ENCODE measurements at places on chromosomes 2 and 18.

DNA sequence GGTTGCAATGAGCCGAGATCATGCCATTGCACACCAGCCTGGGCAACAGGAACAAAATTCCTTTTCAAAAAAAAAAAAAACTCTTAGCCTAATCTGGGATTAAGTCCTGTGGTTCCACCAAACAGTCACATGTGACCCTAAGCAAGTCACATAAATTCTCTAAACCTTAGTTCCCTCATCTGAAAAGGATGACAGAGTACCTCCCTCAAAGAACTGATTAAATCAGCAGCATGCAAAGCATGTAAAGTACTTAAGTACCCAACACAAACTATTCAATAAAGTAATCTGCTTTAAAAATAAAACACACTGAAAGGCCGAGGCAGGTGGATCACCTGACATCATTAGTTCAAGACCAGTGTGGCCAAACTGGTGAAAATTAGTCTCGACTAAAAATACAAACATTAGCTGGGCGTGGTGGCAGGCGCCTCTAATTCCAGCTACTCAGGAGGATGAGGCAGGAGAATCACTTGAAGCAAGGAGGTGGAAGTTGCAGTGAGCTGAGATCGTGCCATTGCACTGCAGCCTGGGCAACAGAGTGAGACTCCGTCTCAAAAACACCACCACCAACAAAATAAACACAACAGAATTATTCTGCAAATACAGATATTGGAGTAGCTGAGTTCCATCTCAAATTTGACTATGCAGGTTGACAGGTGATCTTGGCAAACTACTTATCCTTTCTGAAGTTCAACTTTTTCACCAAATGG is 7.0 kb downstream of the USP34 start:
- DNase-seq, result peak; percentile 23

- DNase-seq, result no peak
These were observed 18.7 kb downstream of the RBBP8 start for GRCh38 chr18:22951823-22952222.

DNA sequence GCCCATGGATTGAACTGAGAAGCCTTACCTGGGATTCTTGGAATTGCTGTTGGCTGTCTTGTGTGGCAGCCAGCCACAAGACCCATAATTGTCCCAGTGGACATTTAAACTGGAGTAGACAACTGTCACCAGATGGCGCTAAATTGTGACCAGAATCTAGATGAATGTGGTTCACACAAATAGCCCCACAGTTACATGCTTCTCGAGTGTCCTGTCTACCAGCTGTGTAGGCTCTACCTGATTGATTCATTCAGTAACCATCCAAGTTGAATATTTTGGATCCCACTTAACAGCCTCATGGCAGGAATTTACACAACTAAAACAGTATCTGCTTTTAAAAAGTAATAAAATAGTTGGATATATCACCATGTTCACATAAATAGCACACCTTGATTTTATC is 73.2 kb downstream of the MAP4K4 start:
- DNase-seq, result peak; percentile 72

DNA sequence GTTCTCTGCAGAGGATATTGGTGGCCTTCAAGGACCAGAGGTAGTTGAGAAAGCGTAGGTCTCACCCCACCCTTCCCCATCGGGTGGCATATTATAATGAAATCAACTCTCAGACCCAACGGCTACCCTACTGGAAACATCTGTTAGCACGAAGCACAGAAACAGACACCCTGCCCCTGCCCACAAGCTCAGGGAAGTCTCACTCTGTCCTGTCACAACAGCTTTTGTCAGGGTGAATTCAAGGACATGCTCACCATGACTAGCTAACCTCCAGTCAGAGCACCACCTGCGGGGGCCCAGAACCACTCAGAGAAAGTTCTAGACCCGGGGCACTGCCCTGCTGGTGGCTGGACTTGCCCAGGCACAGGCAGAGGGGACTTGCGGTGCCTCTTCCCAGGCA is 3.5 kb upstream of the B3GNT7 start:
- DNase-seq, result no peak

DNA sequence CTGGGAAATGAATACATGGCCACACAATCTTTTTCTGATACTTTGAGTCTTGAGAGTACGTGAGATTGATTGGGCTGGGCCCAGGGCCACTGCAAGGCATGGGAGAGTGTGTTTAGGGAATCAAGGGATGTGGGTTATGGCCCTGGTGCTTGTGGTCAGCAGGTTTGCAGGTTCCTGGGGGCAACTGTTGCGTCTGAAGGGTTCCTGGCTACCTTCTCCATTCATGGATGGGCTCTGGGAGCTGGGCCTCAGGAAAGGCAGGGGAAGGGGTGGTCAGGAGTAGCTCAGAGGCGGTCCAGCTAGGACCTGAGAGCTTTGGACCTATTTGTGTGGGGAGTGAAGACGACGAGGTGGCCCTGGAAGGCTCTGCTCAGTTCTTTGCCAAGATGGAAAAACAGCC is 8.4 kb upstream of the ZAP70 start:
- DNase-seq, result no peak

DNA sequence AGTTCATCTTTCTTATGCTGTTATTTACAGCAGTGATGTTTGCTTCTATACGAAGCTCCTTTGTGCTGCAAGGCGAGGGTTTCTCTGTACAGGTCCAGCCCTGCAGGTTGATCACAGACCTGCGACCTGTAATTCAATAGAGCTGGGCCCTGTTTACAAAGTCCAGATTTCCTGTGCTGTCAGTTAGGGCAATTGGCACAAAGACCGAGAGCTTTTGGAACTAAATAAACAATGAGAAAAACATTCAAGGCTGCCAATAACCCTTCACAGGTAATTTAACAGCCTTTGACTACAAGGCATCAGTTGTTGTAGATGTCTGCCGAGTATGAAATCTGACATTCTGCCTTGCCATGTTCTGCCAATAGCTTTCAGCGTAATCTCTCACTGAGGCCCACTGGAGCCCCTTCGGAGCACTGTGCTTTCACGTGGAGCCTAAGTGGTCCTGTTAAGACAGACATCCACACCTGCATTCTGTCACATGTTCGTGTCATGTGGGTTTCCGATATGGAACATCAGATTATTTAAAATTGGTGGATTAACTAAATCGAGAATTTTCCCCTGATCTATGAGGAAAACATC is 232.5 kb downstream of the PTGR3 start:
- DNase-seq, result no peak

DNA sequence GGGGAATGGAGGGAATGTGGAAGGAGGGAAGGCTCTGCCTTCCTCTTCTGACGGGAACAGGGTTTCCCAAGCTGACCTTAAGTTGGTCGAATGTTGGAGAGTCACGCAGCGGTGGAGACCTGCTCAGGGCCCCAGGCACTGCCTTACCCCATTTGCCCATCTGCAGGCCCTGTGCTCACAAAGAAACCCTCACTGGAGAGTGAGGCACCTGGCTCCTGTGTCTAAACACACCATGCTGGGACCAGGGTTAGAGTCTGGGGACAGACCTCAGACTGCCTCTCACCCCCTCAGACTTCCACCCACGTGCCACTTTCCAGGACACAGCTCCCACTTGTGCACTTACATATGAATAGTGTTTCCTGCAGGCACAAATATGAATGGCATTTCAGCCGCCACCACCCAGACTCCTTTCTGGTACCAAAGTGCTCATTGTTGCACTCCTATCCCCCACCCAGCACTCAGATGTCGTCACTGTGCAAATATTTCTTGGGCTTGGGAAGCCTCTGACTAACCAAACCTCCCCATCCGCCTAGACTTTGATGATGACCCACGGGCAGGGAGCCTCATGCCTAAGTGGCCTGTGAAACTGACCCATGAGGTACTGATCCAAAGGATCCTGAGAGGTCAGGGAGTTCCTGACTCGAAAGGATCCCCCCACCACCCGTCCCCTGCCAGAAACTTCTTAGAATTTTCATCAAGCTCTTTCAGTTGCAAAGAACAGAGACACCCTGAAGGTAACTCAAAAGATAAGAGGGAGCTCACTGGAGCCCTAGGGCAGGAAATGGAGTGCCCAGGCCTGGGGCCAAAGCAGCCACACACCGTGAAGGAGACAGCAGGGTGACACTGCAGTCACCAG is 78.3 kb downstream of the STPG4 start:
- peak; percentile 100 for DNase-seq

GRCh38 chr2:174844295-174844708 is 80.0 kb upstream of the CHRNA1 start:
- no peak for DNase-seq

DNA sequence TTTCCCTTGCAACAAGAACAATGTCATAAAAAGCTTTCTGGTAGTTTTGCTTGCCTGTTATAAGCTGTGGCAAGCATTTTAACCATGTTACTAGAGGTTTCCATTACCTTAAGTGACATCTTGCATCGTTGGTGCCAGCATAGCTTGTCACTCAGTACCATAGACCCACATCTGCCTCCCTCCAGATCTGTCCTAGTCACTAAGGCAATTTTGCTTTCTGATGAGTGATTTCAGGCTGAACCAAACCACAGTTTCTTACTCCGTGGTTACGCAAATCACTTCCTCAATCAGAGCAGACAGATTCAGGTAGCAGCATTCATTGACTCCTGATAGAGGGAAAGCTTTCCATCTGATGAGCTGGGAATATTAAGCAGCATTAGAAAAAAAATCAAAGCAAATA is 1057.5 kb upstream of the FAM98A start:
- no peak for DNase-seq

DNA sequence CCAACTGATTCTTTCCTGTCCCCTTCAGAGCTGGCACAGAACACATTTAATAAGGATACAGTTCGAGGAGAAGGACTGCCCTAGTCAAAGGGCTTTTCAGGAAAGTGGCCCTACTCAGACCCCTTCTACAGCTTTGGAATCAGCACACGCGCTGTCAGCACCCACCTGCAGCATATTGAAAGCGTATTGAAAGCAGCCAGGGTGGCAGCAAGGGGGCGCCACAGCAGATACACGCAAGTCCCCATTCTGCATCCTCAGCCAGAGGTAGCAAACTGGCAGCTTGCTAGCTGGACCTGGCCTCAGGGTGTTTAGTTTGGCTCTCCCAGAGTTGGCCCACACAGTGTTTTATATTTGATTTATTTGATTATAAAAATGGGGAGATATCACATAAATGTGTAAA is 101.0 kb upstream of the NT5C1B start:
- DNase-seq, result no peak

DNA sequence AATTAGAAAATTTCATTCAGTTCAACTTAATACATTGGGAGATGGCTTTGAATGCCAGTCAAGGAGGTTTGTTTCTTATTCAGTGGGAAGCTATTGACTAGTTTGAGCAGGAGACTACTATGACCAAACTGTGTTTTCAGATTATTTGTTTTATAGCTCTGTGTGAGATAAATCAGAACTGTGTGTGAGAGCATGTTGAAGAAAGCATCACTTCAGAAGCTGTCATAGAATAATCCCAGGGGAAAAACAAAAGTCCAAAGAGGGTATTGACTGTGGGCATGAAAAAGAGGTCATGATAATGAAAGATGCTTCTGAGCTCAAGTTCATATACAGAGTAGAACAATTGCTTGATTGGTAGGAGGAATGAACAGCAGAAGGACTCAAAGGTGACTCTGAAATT is 160.6 kb downstream of the MAP2 start:
- DNase-seq, result no peak

GRCh38 chr2:101617188-101617587 is 80.3 kb upstream of the MAP4K4 start:
- peak; percentile 72 for DNase-seq

GRCh38 chr2:117058366-117058765 is 756.1 kb upstream of the DDX18 start:
- DNase-seq, result no peak

GRCh38 chr18:6759579-6759978 is 30.1 kb downstream of the ARHGAP28 start:
- no peak for DNase-seq

GRCh38 chr2:240217431-240218301 is 77.2 kb upstream of the OTOS start:
- DNase-seq, result no peak

GRCh38 chr2:19846030-19846429 is 55.8 kb downstream of the TTC32 start:
- no peak for DNase-seq

GRCh38 chr18:61435064-61435652 is 101.9 kb downstream of the CDH20 start:
- peak; percentile 35 for DNase-seq

GRCh38 chr2:114787486-114787885 is 345.0 kb downstream of the DPP10 start:
- DNase-seq, result no peak

- peak; percentile 87 for DNase-seq
These were observed 88.2 kb upstream of the RAPGEF4 start for GRCh38 chr2:172647439-172647838.

DNA sequence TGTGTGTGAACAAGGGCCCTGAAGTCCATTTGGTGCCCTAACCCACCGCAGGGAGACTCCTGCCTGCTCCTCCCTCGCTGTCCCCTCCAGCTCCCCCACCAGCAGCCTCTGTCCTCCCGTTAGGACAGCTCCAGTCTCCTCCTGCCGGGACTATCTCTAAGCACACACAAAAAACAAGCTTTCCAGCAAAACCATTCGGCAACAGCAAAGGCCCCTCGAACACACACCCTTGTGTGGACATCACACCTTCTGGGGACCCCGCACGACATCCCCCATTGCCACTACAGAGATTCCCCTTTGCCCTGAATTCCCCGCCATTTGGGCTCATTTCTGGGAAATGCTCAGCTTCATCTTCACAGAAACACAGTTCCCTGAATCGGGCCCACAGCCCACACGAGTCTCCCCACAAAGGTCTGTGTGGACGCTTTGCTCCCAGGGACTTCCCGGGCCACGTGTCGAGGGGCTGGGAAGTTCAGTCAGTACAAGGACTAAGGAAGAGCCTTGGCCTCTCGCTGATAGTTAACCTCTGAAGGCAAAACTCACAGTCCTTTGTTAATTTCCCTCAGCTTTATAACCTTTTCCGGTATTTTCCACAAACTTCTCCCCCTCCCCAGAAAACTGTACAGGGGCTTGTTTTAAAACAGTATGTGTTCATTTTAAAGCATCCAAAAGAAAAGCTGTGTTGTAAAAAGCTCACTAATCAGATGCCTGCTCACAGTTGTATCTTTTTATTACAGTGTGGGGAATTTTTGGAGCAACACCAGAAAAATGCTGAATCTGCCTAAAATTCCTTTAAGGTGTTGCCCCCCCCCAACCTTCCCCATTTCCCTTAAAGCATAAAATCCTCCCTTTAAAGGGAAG is 25.9 kb downstream of the SMAD7 start:
- DNase-seq, result no peak

GRCh38 chr2:99722476-99722875 is 232.7 kb upstream of the REV1 start:
- no peak for DNase-seq

DNA sequence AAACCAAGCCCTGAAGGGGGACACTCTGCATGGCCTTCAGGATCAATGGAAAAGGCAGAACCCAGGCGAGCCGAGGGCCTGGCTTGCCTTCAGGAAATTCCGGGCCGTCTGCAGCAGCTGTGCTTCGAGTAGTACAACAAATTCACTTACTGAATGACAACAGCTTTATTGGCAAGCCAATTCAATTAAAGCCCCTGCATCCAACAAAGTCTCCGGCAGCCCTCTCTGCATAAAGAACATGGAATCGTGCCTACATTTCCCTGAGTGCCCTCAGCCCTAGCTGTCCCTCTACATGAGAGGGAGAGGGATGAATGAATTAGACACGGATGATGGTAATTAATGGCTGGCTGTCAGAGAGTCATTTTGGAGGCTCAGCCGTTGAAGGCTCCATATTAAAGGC is 189.0 kb downstream of the BCL11A start:
- DNase-seq, result no peak

Measured in EH (cell line).